Smooth muscle cell of the pulmonary artery (primary cell): ENCODE measurements at places on chromosomes 12 and 14. TPM values are rescaled to one million over a fixed set of nuclear protein-coding genes. Genes with fewer than 3 reads are reported as not detected.

Gene GPR33
- total RNA-seq: not detected in 2 replicates

Gene RTL1
- total RNA-seq: not detected in 2 replicates

Gene PTPRR
- 0.78 and 0.92 TPM in 2 replicates for total RNA-seq

Gene TROAP
- total RNA-seq: 2.4 and 3.4 TPM in 2 replicates

Gene RDH16
- 0.13 and 0.17 TPM in 2 replicates for total RNA-seq

Gene YLPM1
- total RNA-seq: 41.1 and 45.9 TPM in 2 replicates

Gene STRN3
- 48.4 and 55.8 TPM in 2 replicates for total RNA-seq

Gene LMNTD1
- total RNA-seq: 0.39 and 0.63 TPM in 2 replicates

Gene SLC39A2
- total RNA-seq: not detected in 2 replicates

Gene GNPTAB
- 46.3 and 65.9 TPM in 2 replicates for total RNA-seq

Gene CISTR
- not detected in 2 replicates for total RNA-seq

Gene AKT1
- 239 and 285 TPM in 2 replicates for total RNA-seq

Gene A2M
- 4.2 and 19.2 TPM in 2 replicates for total RNA-seq

Gene ASPG
- total RNA-seq: 0.07 TPM in 1 of 2 replicates, not detected in the other

Gene SLC17A8
- total RNA-seq: not detected in 2 replicates

Gene TAS2R46
- 2.6 and 4.8 TPM in 2 replicates for total RNA-seq

Gene TMTC1
- total RNA-seq: 43.8 and 93.0 TPM in 2 replicates

Gene IL22
- not detected in 2 replicates for total RNA-seq

Gene CEBPE
- total RNA-seq: not detected in 2 replicates

Gene PLCZ1
- total RNA-seq: not detected in 2 replicates

Gene RNU4-1
- total RNA-seq: under 0.01 TPM in 1 of 2 replicates, not detected in the other

Gene TXNDC16
- 3.9 and 4.9 TPM in 2 replicates for total RNA-seq

Gene SCN8A
- 19.2 and 33.1 TPM in 2 replicates for total RNA-seq

Gene PHC1
- 22.3 and 36.1 TPM in 2 replicates for total RNA-seq

Gene TTC9
- 0.23 and 1.8 TPM in 2 replicates for total RNA-seq

Gene PPM1H
- 2.5 and 2.9 TPM in 2 replicates for total RNA-seq

Gene BDKRB2
- total RNA-seq: 0.73 and 2.7 TPM in 2 replicates

Gene KCNH5
- total RNA-seq: 0.03 and 0.07 TPM in 2 replicates

Gene L3HYPDH
- total RNA-seq: 56.6 and 56.8 TPM in 2 replicates

Gene CLEC2A
- not detected in 2 replicates for total RNA-seq

Gene KLRC4
- total RNA-seq: not detected in 2 replicates

Gene TARBP2
- total RNA-seq: 32.9 and 33.8 TPM in 2 replicates

Gene DLGAP5
- 2.8 and 10.2 TPM in 2 replicates for total RNA-seq

Gene TBX3
- total RNA-seq: 4.6 and 5.0 TPM in 2 replicates

Gene VIPAS39
- total RNA-seq: 24.9 and 26.6 TPM in 2 replicates

Gene FGF6
- not detected in 2 replicates for total RNA-seq

Gene LPAR5
- total RNA-seq: 0.03 TPM in 1 of 2 replicates, not detected in the other

Gene TMCC3
- total RNA-seq: 0.20 and 0.53 TPM in 2 replicates

Gene CAPS2
- total RNA-seq: 7.4 and 10.4 TPM in 2 replicates

Gene TBC1D30
- 0.33 and 0.43 TPM in 2 replicates for total RNA-seq

Gene LTB4R2
- total RNA-seq: 3.0 and 4.8 TPM in 2 replicates

Gene SNRPF
- total RNA-seq: 8.3 and 9.3 TPM in 2 replicates
